Non-pigmented ciliary epithelial cell (primary cell): ENCODE measurements at places on chromosomes 1 and 21.
A peak's percentile ranks its signal among the peaks of the same experiment; 100 is the strongest.

DNA sequence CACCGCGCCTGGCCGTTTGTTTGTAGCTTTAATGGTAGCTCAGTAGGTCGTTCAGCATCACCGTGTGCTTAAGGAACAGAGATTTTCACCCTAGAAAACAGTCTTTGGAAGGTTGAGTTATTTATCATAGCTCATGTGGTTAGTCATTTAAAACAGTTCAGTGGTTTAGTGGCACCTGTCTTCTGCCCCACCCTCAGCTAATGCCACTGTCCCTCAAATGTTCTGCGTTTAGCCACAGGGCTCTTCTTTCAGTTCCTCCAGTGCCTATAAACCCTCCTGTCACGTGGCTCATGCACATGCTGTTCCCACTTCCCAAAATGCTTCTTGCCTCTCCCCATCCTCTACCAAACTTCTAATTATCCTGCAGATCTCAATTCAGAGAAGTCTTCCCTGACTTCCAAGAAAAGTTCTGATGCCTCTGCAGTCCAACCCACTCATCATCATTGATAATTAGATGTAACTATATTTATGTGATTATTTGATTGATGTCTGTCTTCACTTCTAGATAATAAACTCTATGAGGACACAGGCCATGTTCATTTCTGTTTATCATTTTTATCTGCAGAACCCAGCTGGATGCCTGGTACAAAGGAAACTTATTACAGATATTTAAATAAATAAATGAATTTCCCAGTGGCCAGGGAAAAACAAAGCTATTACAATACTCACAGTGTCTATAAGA is 14.4 kb upstream of the DIPK1A start:
- DNase-seq = no peak

DNA sequence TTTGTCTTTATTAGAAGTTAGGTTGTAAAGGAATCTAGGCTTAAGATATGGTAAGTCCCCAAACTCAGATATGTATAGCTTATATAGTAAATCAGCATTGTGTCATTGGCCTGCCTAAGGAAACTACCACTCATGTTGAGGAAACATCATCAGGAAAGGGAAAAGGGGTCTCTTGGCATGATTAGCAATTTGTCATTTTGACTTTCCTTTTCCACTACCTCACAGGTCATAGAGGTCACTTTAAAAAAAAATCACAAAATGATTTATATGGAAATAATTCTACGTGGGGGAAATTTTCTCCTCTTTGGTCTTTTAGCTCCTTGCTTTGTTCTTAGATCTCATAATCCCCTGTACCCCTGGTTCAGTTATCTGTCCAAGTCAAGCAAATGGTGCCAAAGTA is 213.5 kb downstream of the RPS6KC1 start:
- no peak for DNase-seq

- no peak for DNase-seq
Measured at GRCh38 chr1:226417830-226418546, 10.1 kb upstream of the PARP1 start.

- DNase-seq = no peak
Measured at GRCh38 chr1:95067062-95067461, 5.7 kb downstream of the ALG14 start.

- DNase-seq = no peak
Measured at GRCh38 chr21:40080385-40080784, 213.1 kb downstream of the PCP4 start.

DNA sequence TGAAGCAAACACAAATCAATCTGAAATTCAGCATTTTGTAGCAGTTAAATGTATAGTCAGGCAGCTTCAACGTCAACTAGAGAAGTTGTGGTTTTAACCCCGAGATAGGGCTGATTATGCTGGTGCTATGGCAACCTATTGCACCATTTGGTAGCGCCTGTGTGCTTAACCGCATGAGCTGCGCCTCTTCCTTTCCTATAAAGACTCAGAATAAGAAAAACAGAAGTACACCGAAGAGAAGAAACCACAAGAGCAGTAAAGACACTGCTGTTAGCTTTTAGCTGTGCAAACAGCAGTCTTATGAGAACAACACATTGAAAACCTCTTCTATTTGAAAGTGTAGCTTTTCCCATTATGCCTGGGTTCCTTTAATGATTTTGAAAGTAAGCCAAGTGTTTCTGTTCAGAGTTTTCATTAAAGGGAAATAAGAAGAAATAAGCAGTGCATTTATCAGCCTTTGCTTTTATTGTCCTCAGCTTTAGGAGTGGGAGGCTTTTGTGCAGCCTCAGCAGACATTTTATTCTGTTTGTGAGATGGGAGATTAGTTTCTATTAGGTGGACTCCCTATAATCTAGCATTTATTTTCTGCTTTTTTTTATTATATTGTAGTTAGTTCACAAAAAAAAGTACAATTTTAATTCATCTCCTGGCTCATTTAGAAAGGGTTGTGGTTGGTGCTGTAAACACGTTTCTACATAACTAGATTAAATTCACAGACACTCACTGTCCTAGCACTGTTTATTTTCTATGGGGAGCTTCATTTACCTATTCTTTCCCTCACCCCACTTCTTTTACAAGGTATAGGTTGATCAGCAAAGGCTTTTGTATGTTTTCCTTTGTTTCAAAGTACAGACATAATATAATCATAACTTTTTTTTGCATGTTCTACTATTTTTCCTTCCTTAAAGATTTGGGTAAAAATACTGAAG is 43.3 kb downstream of the PTPRC start:
- peak; percentile 92 for DNase-seq

GRCh38 chr1:232441036-232441411 is 188.9 kb downstream of the SIPA1L2 start:
- DNase-seq = no peak

DNA sequence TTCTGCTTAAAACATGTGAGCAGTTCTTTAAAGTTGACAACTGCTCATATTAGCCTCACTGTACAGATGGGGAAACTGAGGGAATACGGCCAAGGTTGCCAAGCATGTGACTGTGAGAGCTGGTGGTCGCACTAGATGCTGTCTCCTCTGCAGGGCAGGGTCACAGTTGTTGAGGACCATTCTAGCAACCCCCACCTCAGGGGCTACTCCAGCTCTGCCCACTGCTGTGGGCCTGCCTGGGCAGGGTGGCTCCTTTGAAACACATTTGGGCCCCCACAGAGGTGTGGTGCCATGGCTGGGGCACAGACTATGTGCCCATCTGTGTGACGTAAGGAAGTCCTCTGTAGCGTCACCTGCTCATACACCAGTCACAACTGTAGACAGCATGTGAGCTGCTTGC is 779 bp downstream of the THEM5 start:
- no peak for DNase-seq

GRCh38 chr1:34631126-34631525 is 123.7 kb upstream of the GJB5 start:
- DNase-seq = no peak

DNA sequence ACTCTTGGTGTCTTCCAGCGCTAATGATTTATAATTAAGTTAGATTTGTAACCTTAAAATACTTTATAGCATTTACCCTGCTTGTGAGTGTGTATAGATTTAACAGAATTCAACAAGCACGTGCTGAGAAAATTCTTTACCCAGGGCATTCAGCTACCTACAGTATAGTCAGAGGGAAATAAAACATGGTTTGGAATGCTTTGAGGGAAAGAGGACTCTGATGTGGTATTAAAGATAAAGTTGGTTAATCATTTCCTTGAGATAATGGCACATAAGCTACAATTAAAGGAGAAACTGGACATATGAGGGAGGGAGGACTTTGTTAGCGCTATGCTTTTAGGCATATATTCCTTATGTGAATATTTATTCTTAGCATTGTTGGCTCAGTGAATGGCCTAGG is 26.4 kb upstream of the IL12RB2 start:
- DNase-seq = no peak

GRCh38 chr1:156623946-156624813 is 5.0 kb downstream of the HAPLN2 start:
- DNase-seq = no peak

DNA sequence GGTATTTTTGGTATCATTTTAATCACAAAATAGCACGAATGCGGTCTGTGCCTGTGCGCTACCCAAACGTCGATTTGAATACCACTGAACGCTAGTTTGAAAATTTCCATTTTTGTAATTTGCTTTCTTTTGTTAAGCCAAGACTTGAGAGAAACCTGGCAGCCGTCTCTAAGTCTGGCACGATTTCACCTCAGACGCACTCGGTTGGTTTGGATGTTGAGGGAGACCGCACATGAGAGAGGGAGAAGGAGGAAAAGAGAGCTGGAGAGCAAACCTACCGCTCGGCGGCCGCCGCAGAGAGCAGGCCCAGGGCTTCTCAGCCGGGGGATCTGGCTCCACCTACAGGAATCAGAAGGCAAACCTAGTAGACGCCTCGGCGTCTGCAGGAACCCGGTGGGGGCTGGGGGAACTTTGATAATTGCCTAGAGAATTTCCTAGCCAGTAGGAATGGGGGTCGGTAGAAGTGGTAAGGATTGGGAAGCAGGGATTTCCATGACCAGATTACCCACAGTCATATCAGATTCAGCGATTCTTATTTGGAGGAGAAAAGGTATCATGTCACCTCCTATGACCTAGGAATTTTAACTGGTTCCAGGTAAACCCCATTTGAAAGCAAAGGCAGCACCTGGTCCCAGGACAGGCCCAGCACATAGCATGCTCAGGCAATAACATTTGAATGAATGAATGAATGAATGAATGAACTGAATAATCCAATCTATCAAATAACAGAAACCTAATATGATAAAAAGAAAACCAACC is 83.2 kb downstream of the TM2D1 start:
- no peak for DNase-seq

GRCh38 chr1:221735999-221736398 is 5.9 kb downstream of the DUSP10 start:
- DNase-seq = no peak

- no peak for DNase-seq
Measured at GRCh38 chr1:17596186-17596585, 56.7 kb downstream of the ARHGEF10L start.

- peak; percentile 27 for DNase-seq
Measured at GRCh38 chr1:198387587-198387986, 152.9 kb downstream of the ATP6V1G3 start.

DNA sequence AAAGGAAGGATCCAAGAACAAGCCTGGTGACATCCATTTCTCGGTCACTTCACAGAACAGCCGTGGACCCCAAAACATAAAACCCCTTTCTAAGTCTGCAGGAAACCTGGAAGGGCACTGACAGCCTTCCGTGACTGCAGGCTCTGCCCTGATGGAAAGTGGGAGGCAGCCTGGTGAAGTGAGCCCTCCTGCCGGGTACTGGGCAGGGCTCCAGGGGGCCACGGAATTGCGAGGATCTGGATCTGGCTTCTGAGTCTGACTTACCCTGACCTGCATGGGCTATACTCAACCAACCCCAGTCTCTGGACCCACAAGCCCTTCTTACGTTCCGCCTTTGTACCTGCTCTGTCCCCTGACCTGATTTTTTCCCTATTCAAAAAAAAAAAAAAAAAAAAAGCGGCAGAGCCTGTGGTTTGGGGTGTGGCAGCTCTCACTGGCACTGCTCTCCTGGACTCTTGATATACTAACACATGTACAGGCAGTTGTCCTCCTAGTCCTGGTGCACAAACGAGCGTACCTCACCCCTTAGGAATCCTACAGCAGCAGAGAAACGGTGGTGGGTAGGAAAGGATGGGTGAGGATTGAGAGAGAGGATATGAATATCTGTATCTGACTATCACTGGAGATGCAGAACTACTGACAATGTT is 82.9 kb downstream of the BEND5 start:
- no peak for DNase-seq

DNA sequence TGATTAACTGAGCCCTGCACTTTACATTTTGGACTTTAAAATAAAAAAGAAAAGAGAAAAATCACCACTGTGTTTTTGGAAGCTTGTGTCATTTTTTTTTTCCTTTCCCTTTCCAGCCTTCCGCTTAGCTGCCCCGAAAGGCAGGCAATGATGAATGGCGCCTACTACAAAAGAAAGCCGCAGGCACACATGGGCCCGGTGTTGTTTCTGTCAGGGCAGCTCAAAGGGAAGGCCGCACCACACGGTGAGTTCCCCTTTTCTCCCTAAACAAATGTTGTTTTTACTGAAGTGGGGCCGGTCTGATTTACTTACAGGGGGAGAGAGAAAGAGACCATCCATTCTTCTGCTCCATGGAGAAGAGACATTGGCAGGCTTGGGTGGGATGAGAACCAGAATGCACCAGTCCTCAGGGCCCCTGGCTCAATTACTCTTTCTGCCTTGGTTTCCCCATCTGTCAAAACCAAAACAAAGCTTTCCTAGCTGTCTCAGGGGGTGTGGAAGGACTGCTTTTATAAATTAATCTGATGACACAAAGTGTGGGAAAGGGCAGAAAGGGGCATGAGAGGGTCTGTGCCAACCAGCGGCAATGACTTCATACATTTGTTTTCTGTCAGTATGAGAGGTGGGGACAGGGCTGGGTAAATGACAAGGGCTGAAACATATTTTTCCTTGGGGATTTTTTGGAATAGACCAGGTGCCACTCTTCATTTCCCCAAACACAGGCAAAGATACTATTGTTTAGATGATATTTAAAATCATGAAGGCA is 91.4 kb upstream of the PLXNA2 start:
- no peak for DNase-seq

DNA sequence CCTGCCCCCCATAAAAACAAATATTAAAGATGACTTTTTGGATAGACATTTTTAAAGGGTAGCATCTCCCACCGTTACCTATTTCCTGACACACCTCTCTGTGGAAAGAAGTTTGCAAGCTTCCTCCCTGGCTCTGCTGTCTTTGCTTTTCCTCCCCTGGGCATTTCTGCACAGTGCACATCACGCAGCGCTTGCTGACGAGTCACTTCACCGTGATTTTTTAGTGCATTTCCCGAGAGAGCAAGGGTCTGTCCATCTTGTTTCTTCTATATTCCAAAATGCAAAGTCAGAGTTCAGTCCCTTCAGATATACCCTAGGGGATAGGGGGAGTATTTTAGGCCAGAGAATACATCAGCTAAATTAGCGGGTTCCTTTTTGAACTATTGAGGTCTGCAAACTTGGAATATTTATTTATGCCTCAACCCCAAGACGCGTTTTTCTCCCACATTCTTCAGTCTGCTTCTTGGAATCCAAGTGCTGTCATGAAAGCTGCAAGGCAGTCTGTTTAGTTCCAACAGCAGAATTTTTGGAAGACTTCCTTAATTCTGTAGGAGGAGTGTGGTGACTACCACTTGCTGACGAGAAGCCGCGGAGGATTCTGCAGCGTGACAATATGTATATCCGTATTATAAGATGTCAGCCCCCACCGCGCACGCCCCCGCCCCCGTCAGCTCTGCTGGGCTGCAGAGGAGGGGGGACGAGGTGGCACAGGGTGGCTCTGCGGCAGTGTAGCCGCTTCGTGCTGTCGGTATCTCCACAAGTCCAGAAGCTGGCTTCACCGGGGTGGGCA is 22.4 kb downstream of the SMYD2 start:
- DNase-seq = no peak

GRCh38 chr1:94986783-94987182 is 59.9 kb upstream of the CNN3 start:
- peak; percentile 75 for DNase-seq

GRCh38 chr1:2025491-2025981 is 6.4 kb downstream of the GABRD start:
- DNase-seq = no peak

DNA sequence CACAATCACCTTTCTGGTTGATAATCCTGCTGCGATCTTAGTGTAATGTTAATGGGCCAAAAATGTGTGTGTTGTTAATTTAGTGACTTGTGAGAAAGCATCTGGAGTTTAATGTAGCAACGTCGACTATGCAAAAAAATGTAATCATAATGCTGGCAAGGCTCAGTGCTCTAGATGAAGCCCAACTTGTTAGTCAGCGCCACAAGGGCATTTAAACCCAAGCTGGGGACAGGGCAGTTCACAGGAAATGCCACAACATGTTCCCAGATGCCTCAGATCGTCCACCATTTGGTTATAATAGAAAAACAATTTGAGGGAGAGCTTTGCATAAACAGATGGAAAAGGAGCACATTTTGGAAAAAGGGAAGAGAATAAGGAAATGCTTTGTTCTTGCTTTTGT is 585.4 kb upstream of the PLXNA2 start:
- DNase-seq = no peak
